ENCODE measurements at places on chromosomes 12 and 14. TPM values are rescaled to one million over a fixed set of nuclear protein-coding genes. Genes with fewer than 3 reads are reported as not detected.

Gene MYF6
- not detected for total RNA-seq

Gene LPAR5
- not detected for total RNA-seq

Gene FAM186B
- 0.20 TPM for total RNA-seq

Gene CLEC2A
- total RNA-seq, result not detected

Gene ENDOU
- total RNA-seq, result 0.37 TPM

Gene TDRD9
- total RNA-seq, result 0.73 TPM

Gene RTL1
- total RNA-seq, result not detected
